Fibroblast of skin of right quadriceps (primary cell): ENCODE measurements at places on chromosomes 2 and 18.

- no peak for DNase-seq
These were observed 60.3 kb downstream of the RFTN2 start for GRCh38 chr2:197615016-197615652.

DNA sequence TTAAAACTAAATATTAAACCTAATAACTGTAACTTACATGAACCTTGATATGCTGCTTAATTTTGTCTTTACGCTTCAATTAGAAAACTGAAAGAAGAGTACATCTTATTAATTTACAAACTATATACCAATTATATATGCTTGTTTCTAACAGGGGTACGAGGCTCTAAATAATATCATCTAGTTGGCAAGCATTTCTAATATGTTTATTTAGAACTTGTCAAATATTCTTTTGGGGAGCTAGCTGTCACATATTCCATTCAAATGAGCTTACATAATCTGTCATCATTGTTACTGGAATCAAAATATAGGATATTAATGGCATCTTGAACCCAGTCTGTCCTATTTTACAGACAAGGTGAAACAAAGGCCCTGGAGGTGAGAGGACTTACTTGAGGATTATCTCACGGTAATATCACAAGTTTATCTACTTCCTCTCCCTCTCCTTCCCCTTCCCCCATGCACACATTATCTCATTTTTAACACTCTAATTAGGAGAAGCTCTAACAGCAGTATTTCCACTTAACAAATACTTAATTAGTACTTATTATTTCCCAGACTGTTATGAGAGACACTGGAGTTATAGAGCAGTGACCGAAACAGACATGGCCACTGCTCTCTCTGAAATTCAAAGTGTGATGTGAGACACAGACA, 3.5 kb downstream of the PRKD3 start:
- no peak for DNase-seq

GRCh38 chr2:129483366-129483765, 496.1 kb upstream of the RAB6C start:
- no peak for DNase-seq

GRCh38 chr2:150640039-150640438, 152.6 kb upstream of the RND3 start:
- DNase-seq: peak; percentile 30

GRCh38 chr18:62152844-62153243, 34.0 kb downstream of the PIGN start:
- no peak for DNase-seq

- no peak for DNase-seq
These were observed 152.5 kb upstream of the APCDD1 start for GRCh38 chr18:10301831-10302483.

DNA sequence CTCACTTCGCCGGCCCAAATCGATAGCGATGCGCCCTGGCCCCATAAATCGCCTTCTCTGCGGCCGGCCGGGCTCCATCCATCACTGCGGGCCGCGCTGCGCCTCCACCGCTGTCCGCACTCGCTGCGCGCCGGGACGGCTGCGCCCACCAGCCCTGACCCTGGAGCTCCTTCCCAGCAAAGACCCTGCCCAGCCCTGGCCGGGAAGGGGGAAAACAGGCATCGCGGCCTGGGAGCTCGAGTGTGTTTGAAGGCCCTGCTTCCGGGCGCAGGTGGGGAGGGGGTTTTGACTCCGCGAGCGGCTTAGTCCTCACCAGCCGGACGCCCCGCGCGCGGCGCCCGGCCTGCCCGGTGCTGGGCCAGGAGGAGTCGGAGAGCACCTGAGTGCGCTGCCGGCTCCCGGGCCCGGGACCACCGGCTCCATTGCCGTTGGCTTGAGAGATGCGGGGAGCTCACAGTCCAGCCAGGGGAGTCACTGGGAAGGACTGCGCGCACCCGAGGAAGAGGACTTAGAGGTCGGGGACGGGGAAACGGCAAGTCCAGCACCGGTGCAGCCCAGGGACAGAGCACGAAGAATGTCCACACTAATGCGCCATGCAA, 1.1 kb downstream of the PAX8 start:
- DNase-seq: no peak

DNA sequence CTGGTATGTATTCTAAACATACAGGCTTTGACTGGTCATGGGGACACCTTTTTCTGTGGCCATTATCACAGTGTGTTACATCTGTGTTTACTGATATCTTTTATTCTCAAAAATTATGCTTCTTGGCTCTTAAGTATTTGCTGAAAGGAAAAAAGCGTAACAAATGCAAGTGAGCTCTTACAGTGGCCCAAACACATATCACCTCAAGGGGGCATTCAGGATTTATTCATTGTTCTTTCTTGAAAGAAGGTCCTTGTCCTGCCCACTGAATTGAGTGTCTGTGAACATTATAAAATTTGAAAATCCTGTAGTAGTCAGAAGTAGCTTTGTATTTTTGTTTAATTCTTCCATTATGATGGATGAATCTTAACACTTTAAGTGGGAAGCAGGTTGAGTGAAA, 454.5 kb downstream of the XIRP2 start:
- no peak for DNase-seq

GRCh38 chr18:39425172-39425850, 1859.7 kb upstream of the CELF4 start:
- DNase-seq: no peak
